ENCODE measurements at places on chromosomes 4 and X.
A peak's percentile ranks its signal among the peaks of the same experiment; 100 is the strongest.

DNA sequence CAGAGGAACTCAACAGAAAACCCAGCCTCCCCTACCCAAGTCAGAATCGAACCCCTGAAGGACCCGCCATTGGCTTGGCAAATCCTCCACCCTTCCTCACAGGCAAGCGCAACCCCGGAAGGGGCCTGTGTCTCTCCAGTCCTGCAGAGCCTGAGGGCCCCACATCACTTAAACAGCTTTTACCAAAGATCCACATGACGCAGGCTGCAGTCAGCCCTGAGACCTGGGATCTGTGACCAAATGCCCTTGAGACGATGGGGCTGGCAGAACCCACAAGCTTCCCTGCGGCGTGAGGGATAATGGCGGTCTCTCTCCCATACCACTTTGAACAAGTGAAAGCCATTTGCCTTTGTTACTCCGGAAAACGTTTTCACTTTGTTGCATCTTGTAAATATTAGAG is 54.9 kb downstream of the ACOX3 start:
- DNase-seq: no peak

GRCh38 chr4:55125763-55126541 is 557 bp upstream of the KDR start:
- DNase-seq: no peak

- no peak for DNase-seq
Observed at GRCh38 chr4:152369902-152370295, 166.0 kb downstream of the FBXW7 start.

DNA sequence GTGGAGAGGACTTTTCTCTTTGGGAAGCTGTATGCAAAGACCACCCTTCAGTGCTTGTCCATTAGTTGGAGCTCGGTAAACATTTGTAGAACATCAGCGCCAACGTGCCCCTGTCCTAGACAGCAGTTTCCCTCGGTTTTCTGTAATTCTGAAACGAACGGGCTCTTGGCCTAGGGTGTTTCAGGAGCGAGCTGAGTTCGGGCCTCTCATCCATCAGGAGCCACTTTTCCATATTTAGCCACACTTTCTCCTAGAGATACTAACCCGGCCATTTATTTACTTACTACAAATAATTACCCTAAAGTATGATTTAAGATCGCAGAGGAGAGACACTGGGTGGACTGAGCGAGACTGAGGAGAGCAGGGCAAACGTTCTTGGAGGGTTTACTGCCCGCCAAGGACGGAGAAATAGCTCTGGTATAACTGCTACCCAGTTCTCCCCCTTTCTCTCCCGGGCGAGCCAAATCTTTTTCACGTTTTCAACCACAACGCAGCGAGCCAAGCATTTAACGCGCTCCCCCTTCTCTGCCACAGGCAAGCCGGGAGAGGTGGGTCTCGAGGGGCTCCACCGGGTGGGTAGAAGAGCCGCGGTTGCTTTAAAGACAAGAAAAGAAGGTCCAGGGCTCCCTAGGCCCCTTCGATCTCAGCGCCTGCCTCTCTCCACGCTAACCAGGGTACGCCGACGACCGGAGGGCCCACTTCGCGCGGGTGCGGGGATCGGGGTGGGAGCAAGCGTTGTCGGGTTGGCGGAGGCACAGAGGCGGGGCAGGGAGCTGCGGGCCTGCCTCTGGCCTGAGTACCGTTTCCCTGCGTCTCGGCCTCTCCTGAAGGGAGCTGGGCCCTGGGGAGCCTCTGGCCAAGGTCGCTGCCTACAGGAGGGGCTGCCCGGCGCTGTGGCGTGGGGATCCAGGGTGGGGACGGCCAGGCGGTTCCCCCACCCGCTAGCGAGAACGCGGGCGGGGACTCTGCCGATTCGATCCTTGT is 10.8 kb upstream of the PITX2 start:
- DNase-seq: no peak

DNA sequence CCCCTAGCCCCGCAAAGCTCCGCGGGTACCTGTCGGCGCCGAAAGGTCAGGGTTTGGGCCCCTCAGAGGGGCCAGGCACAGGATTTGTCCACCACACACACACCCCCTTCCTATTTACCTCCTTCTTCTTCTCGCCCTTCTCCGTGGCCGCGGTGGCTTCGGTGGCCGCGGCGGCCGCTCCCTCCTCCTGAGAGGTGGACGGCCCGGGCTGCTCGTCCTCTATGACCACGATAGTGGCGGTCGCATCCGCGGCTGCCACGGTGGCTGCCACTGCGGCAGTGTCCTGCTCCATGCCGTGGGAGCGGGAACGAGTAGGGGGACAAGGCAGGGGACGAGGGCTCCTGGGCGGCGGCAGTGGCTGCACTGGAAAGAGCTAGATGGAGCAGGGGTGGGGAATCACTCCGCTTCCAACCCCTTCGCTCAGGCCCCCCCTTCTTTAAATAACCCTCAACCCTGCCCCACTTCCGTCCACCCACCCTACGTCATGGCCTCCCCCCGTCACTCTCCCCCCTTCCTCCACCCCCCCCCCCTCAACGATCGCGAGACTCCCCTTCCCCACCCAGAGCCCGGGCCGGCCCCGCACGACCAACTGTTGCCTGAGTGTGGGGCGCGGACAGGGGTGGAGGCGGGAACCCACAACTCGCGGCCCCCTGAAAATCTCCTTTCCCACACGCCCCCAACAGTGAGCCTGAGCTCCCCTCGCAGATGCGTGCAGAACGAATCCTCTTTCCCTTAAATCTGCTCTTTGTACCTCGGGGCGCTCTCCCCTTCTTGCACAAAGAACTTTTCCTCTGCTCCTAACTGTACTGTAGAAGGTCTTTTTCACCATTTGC is at the start of gene SMARCA1:
SMARCA1 (minus strand) TSS at position 412 of the 833 bp plus-strand sequence; CDS start at position 292, 120 bp downstream.
- no peak for DNase-seq

DNA sequence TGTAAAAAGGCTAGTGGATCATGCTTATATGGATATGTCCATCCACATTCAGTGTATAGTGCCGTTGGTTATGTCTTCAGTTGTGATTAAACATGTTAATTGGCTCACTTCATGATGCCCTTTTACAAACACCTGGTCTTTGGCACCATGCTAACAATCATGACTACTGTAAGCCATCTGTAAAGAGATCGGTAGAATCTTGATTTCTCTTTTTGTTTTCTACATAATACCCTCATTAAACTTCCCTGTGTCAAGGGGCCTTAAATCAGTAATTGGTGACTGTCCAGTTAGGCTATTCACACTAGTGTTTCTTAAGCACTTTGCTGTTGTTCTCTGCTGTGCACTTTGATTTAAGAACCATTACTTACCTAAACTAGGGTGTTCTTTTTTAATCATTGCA is 475.2 kb downstream of the RPA4 start:
- no peak for DNase-seq

- DNase-seq: no peak
Observed at GRCh38 chr4:152535360-152535902, 461 bp downstream of the FBXW7 start.

- no peak for DNase-seq
Observed at GRCh38 chr4:164601653-164602052, 152.3 kb upstream of the SMIM31 start.

GRCh38 chrX:101986586-101986985 is 54.8 kb upstream of the ZMAT1 start:
- no peak for DNase-seq

- peak; percentile 1 for DNase-seq
Observed at GRCh38 chr4:76689145-76689817, 208.7 kb downstream of the SOWAHB start.

GRCh38 chr4:98653890-98654867 is 4.2 kb downstream of the TSPAN5 start:
- DNase-seq: no peak

DNA sequence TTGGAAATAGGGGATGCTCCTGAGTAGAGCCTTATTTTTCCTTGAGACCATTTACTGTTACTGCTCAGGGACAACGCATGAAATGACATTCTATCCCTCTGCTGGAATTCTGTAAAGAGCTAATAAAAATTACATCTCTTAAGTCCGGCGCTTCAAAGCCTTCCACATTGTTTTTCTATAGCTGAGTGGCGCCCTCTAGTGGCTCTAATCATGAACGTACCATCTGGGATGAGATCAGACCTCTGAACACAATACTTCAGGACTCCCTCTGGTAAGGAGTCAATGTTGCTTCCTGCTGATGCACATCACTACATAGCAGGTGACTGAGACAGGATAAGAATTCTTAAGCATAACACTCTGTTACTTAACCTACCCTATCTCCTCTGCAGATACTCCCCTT is 6.0 kb downstream of the HMGN5 start:
- DNase-seq: no peak

GRCh38 chrX:131045726-131046125 is 12.4 kb upstream of the ARHGAP36 start:
- DNase-seq: no peak

DNA sequence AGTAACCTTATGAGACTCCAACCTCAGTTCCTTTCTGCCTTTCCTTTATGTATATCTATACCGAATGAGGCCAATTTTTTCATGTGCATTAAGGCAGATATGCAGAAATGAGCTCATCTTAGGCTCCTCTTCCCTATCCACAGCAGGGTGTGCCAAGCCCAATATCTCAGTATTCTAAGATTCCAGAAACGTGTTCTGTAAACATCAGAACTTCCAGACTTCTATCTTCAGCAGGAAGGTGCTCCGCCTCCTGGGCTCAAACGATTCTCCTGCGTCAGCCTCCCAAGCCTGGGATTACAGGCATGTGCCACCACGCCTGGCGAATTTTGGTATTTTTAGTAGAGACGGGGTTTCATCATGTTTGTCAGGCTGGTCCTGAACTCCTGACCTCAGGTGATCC is 31.0 kb upstream of the CCNG2 start:
- DNase-seq: no peak

DNA sequence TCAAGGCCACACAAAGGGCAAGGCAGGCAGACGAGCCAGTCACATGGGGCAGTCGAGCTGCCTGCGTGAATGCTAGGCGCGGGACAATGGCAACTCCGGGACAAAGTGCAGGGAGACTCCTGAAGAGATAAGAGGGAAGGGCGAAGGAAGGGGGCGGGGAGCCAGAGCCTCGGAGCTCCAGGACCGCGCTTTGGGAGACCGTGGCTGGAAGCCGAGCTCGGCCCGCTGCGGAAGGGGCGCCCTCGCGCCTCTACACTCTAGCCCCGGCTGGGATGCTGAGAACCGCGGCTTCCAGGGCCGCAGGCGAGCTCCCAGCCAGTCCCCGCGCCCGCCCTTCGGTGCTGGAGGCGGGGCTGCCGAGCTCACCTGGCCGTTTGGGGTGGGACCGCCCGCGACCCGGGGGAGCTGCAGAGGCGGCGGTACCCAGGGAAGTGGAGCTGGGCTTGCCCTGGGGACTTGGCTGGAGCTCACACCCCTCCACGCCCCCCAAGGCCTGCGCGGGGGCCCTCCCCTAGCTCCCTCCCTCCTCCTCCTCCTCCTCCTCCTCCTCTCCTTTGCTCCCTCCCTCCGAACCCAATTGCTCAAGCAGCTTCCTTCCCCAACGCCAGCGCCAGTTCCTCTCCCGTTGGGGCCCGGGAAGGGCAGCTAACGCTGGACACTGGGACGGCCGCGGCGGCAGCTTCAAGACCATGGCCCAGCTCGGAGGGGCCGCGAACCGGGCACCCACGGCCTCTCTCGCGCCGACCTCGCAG is at the start of gene SOWAHD:
SOWAHD (plus strand) TSS at position 610 of the 752 bp plus-strand sequence; CDS start at position 690, 80 bp downstream.
- DNase-seq: no peak

- DNase-seq: no peak
Observed at GRCh38 chr4:41209187-41209586, 5.2 kb downstream of the APBB2 start.

GRCh38 chr4:82691431-82691830 is 107.2 kb downstream of the SCD5 start:
- DNase-seq: no peak

GRCh38 chr4:41540687-41541086 is 2.7 kb downstream of the LIMCH1 start:
- DNase-seq: no peak

- DNase-seq: no peak
Observed at GRCh38 chr4:7294176-7294756, 101.9 kb downstream of the SORCS2 start.

DNA sequence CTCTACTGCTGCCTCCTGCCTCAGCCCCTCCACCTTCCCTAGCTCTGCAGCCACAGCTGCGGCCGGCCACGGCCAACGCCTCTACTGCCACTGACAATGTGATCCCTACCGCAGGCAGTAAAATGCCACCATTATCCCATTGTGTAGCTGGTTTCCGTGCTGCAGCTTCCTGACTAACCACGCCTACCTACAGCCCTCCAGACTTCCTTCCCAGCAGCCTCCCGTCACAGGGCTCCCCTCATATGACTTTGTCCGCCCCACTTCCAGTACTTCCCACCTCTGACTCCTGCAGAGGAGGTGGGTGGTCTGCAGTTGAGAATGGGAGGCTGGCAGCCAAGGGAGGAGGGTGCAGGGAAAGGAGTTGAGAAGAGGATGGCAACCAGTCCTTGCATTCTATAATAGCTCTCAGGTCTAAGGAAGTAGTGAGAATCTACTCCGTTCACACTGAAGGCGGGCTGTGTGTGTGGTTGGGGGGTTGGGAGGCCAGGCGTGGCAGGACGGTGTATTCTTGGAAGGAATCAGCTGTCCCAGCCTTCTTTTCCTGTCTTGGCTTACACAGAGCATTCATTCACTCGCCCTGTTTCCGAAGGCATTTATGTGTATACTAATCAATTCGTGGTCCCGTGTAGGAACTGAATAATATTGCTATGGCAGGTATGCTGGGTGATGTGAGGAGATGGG is 33.1 kb upstream of the USP51 start:
- DNase-seq: no peak

GRCh38 chr4:26185436-26185835 is 135.4 kb upstream of the RBPJ start:
- no peak for DNase-seq

DNA sequence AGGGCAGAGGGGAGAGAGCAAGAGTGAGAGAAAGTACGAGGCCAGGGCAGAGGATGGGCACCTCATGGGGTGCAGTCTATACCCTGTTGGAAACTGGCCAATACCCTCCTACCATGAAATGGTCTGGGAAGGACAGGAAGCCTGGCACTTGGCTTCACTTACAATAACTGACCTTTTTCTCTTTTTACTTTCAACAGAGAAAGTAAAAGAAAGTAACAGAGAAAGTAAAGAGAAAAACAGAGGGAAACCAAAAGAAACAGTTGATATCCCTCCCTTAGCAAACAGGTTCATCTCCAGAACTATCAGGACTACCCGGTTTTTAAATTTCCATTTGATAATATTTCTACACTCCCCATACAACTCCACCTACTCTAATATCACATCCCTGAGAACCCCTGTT is 20.6 kb downstream of the ARL13A start:
- no peak for DNase-seq

DNA sequence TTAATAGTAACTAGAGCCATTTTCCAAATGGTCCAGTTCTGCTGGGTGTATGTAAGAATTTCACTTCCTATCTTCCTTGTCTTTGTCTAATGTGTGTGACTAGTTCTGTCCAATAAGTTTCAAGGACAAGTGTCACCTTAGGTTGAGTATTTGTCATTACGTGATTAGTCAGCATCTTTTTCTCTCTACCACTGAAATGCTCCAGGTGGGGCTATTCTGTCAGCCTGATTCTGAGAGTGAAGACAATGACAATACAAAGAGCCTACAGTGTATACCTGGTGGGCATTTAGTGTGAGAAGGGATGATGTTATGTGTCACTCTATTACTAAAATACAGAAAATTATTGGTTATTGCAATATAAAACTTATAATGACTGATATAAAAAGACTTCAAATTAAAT is 876.3 kb downstream of the C4orf33 start:
- no peak for DNase-seq

- DNase-seq: no peak
Observed at GRCh38 chrX:74338852-74339251, 34.9 kb downstream of the ZCCHC13 start.

GRCh38 chr4:76201276-76201675 is 12.3 kb downstream of the SCARB2 start:
- no peak for DNase-seq

GRCh38 chr4:44725166-44725565 is 1.2 kb downstream of the GNPDA2 start:
- no peak for DNase-seq

GRCh38 chr4:128305942-128306341 is 18.3 kb upstream of the PGRMC2 start:
- DNase-seq: no peak
